ENCODE measurements at places on chromosomes 6 and 20. TPM values are rescaled to one million over a fixed set of nuclear protein-coding genes. Genes with fewer than 3 reads are reported as not detected.

GRCh38 chr6:152636609-152637295 is 410 bp downstream of the SYNE1 start:
- DNase-seq = no peak

- no peak for DNase-seq
These were observed 163.8 kb downstream of the AIG1 start for GRCh38 chr6:143224516-143224915.

- no peak for DNase-seq
These were observed 12.1 kb upstream of the RGS17 start for GRCh38 chr6:153143200-153143599.

DNA sequence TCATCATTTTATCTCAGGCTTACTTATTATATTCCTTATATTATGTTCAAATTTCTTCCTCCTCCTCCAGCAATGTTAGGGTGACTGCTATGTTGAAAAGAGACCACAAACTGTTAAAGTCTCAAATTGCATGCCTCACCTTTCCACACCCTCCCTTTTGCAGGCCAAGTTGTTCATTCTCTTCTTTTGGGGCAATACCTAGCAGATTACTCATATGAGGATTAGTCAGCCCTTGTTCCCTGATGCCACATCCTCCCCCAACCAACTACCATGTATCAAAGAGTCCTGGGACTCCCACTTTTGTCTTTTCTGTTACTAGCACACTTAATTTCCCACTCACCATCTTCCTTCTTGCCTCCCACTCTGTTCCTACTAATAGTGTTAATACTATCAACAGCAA is 434.7 kb downstream of the BCKDHB start:
- no peak for DNase-seq

- DNase-seq = no peak
These were observed 84.8 kb upstream of the EYA2 start for GRCh38 chr20:46809706-46810360.

GRCh38 chr6:27415898-27416297 is 27.3 kb downstream of the ZNF391 start:
- DNase-seq = no peak

- no peak for DNase-seq
These were observed 28.5 kb downstream of the SLX4IP start for GRCh38 chr20:10463622-10464021.

DNA sequence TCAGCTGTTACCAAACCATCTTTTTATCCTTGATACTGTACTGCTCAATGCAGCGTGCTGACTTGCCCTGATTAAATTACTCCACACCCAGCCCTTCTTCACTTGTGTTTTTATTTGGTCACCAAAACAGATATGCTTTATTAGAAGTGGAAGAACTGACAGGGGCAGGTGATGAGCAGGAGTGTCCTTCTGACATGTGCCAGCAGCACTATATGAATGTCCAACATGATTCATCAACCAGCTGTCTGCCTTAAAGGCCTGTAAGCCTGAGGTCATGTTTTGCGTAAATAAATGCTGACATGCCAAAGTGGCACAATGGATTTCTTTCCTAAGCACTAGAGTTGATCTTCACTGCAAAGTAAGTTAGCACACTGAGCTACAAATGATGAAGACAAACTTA is 15.4 kb downstream of the POPDC3 start:
- DNase-seq = no peak

DNA sequence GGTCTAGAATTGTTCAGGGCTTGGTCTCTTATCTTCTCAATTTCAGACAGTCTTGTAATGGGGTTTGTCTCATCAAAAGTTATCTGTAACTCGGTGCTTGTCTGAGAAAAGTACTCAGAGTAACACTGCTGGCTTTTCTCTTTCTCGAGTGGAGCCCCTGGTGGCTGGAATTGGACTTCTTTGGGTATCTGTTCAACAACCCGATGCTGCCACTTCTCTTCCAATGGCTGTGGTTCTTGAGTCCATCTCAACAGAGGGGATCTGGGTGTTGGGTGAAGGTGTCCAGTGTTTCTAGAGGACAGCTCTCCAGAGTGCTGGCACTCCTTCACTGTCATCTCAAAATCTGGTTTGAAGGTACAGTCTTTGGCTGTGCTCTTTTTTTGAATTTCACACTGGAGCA is 24.6 kb downstream of the DST start:
- DNase-seq = no peak

- DNase-seq = no peak
These were observed 667.9 kb downstream of the EPM2A start for GRCh38 chr6:145067430-145067829.

DNA sequence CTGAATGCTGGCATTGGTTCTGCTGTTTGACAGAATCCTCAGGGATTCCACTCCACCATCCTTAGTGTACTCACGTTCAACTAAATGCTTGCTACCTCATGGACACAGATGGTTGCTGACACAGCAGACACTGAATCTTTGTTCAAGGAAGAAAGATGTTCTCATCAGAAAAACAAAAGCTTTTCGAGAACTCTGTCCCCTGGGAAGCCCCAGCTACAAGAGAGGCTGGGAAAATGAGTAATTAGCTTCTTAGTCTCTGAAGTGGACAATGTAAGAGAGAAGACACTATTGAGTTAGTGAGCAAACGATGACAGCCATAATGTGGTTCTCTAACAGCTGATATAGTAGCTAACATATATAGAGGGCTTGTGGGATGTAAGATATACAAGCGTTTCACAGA is 30.9 kb upstream of the ENPP5 start:
- no peak for DNase-seq

- no peak for DNase-seq
These were observed 12.1 kb upstream of the CTCFL start for GRCh38 chr20:57536771-57537724.

Gene GSTA1
- not detected for total RNA-seq

Gene MUC21
- total RNA-seq = not detected

Gene ZSCAN23
- total RNA-seq = 2.9 TPM

Gene CYP24A1
- not detected for total RNA-seq
